ENCODE measurements at places on chromosomes 12 and 14. TPM values are rescaled to one million over a fixed set of nuclear protein-coding genes. Genes with fewer than 3 reads are reported as not detected.

The KIF5A gene
- total RNA-seq, result 0.35 TPM

The TBC1D30 gene
- 0.23 TPM for total RNA-seq

The IAPP gene
- total RNA-seq, result not detected

The BDKRB2 gene
- total RNA-seq, result not detected

The CCDC38 gene
- total RNA-seq, result 0.10 TPM

The AVPR1A gene
- total RNA-seq, result 5.5 TPM

The BEGAIN gene
- total RNA-seq, result 4.5 TPM

The KITLG gene
- total RNA-seq, result 0.50 TPM

The RFX4 gene
- not detected for total RNA-seq

The BCL2L14 gene
- total RNA-seq, result not detected

The PZP gene
- not detected for total RNA-seq

The TMPRSS12 gene
- not detected for total RNA-seq

The PDZRN4 gene
- total RNA-seq, result not detected

The NEMP1 gene
- 14.1 TPM for total RNA-seq

The LMNTD1 gene
- not detected for total RNA-seq

The PLA2G1B gene
- total RNA-seq, result not detected

The HOXC6 gene
- not detected for total RNA-seq

The C12orf75 gene
- total RNA-seq, result 41.3 TPM

All from T-helper 17 cell (primary cell).